Amygdala (tissue), 56 donors: ENCODE measurements at places on chromosomes 6 and 20.

GRCh38 chr6:626236-626635 lies 30.7 kb downstream of the HUS1B start:
- no peak for DNase-seq

DNA sequence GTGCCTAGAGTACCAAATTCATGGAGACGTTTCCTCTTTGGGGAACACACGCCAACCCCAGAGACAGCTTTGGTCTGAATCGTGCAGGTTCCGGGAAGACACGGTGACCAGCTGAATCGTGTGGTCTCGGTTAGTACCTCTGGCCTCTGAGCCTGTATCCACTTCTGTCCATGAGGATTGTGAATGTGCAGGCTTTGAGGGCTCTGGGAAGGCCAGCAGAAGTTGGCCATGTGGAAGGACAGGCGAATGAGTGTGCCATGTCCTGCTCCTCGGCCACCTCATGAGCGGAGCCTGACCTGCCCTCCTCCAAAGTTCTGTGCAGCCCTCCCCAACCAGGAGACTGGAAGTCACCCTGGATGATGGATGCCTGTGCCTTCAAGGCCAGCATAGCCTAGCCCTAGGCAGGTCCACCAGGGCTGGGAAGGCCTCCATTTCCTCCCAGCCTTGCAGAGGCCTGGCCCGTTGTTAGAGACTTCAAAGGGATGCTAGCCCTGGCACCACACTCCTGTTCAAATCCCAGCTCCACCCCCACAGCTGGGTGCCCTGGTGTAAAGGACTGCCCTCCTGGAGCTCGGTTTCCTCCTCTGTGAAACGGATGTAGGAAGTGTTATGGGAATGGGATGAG lies 1.7 kb upstream of the TMEM74B start:
- DNase-seq: no peak

DNA sequence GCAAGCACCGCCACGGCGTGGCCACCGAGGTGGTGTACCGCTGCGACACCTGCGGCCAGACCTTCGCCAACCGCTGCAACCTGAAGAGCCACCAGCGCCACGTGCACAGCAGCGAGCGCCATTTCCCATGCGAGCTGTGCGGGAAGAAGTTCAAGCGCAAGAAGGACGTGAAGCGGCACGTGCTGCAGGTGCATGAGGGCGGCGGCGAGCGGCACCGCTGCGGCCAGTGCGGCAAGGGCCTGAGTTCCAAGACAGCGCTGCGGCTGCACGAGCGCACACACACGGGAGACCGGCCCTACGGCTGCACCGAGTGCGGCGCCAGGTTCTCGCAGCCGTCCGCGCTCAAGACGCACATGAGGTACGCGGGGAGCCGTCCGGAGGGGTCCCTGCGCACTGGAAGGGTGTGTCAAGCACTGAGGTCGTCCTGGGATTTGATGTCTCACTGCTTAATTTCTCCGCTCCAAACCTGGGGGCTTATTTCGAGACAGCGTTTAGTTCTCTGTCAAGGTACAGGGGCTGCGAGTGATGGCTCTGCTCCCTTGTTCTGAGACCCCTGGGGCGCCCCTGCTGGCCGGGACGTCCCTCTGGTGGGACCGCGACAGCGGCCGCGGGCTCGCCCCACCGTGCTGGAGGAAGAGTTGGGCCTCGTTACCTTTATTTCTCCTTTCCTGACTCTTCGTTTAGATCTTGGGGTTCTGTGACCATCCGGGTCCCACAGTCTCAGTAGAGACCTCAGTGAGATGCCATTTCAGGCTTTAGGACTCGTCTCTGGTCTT lies 3.6 kb downstream of the GZF1 start:
- no peak for DNase-seq

DNA sequence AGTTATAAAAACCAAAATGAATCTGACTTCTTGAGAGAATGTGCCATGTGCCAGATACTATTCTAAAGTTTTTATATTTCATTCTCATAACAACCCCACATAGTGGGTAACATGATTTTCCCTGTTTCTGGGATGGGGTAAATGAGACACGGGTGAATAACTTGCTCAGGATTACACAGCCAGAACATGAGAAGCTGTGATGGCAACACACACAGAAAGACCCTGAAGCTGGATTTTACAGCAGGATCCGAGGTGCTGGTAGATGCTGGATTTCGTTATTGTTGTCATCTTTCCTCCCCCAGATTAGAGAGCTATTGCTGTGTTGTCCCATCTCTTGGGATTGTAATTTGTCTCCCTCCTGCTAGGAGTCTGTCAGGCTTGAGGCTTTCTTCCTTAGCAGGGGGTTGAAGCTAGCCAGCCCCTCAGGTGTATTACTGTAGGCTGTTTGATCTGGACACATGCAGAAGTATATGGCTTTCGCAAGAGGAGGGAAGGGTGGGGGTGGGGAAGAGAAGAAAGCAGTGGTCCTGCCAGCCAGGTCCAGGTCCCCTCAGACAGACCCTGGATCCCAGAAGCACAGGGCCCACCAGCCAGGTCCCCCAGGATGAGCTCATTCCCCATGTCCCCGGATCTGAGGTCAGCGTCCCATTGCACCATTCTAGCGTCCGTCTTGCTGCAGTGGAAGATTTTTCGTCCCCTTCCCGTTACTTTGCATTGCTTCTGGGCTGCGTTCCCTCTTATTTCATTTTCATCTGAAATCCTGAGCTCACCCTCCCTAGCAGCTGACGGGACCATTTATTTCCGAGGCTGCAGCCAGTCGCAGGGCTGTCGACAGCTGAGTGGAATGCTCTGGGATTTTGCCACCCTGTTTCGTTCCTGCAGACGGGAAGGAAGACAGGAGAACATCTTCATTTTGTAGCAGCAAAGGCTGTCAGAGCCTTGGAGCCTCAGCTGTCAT lies 7.3 kb upstream of the KCNG1 start:
- DNase-seq: no peak

GRCh38 chr6:919500-919899 lies 226.6 kb upstream of the EXOC2 start:
- no peak for DNase-seq

DNA sequence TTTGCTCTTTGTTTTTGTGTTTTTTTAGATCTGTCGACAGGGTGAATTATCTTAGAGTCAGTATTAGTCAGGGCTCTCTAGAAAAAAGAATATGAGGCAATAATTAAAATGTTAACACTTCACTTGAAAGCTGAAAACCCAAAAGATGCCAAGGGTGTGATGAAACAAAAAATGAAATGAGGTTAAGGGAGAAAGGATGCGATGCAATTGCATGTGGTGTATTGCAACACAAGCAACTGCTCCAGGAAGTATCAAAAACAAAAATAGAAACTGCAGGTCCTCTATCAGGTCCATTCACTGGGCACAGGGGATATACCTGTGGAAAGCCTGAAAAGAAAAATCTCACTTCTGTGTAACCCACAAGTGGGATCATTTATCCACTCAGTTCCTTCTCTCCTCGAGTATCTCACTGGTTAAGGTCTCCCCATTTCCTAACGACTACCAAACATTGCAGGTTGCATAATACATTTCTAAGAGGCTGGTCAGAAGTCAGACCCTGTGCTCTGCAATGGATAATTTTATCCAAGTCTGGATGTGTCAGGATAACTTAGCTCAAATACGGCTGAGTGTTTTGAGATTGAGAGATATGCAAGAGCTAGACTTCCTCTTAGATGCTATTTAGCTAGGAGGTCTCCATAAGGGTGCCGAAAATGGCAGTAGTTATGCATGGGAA lies 257.7 kb upstream of the GJE1 start:
- DNase-seq: no peak

- peak; percentile 47 for DNase-seq
These were observed 14.6 kb upstream of the CDK5RAP1 start for GRCh38 chr20:33415948-33416347.

DNA sequence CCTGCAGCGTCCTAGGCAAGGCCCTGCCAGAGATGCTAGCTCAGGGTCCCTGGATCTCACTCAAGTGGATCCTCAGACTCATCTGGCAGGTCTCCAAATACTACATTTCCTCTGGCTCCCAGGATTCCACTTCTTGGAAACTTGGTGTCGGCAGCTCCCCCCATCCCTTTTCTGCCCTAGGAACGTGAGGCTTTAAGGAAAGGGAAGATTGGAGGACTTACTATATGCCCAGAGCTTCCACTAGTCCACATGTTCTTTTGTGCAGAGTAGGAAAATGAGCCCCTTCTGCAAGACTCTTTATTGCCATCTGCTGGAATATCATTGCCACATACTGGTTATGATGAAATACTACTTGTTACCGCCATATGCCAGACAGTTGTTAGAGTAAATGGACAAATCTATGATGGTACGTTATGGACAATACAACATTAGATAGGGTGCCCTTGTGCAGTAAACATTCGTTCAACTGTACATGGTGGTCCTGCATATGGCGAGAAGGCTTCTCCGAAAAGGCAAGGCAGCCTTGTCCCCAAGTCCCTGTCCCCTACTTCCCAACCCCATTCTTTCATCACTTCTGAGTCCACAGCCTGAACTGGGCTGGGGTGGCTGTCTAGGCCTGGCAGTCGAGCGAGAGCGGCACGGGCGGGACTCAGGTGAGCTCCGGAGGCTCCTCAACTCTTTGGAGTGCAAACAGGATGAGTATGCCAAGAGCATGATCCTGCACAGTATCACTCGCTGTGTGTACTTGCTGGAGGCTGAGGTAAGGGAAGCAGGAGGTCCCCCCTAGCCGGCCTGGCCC lies 780 bp downstream of the ARMC12 start:
- peak; percentile 44 for DNase-seq

- DNase-seq: no peak
These were observed 434.5 kb downstream of the HDGFL1 start for GRCh38 chr6:23003671-23004467.

- peak; percentile 29 for DNase-seq
These were observed 101.5 kb upstream of the ISM1 start for GRCh38 chr20:13119583-13119982.

DNA sequence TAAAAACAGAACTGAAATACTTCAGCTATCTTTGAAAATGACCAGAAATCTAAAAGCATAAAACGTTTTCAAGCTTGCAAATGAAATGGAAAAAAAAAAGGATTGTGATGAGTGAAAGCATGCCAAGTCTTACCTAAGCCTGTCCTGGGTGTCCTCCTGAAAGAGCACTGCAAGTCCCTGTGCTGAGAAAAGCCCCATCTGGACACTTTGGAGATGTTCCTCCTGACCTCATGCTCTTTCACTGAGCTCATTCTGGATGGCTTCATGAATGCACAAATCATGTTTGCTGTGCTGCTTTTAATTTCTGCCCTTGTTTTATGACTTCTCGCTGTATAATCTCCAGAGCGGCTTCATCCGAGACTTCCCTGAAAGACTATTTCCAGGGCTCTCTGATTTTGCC lies 136.0 kb downstream of the SOD2 start:
- no peak for DNase-seq

DNA sequence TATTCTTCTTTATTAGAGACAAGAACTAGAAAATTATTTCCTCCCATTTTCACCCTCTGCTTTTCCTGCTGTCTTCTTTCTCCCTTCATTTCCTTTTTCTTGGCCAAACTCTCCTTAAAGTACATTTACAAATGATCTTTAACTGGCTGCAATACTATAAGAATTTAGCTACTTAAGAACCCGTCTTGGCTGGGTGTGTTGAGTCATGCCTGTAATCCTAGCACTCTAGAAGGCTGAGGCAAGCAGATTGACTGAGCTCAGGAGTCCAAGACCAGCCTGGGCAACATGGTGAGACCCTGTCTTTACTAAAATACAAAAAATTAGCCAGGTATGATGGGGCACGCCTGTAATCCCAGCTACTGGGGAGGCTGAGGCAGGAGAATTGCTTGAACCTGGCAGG lies 39.3 kb upstream of the SRPK1 start:
- DNase-seq: no peak

GRCh38 chr6:142846459-142846831 lies 98.5 kb downstream of the HIVEP2 start:
- DNase-seq: no peak

DNA sequence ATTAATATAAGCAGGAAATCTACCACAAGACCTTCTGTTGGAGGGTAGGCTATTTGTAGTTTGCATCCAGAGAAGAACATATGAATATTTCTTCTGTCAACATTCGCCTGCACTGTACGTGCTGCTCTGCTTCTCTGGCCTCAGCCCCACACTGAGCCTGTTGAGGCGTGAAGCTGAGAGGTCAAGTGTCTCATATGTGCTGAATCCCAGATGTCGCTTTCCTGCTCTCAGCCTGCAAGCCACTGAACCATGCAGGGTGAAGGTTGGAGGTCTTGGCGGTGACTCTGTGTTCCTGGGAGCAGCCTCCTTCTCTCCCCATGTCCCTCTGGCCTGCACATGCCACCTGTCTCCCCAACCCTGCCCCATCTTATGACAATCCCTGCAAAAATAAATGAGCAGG lies 83.6 kb downstream of the TMEM170B start:
- DNase-seq: no peak

GRCh38 chr6:170074435-170074834 lies 216.4 kb downstream of the DLL1 start:
- DNase-seq: no peak

DNA sequence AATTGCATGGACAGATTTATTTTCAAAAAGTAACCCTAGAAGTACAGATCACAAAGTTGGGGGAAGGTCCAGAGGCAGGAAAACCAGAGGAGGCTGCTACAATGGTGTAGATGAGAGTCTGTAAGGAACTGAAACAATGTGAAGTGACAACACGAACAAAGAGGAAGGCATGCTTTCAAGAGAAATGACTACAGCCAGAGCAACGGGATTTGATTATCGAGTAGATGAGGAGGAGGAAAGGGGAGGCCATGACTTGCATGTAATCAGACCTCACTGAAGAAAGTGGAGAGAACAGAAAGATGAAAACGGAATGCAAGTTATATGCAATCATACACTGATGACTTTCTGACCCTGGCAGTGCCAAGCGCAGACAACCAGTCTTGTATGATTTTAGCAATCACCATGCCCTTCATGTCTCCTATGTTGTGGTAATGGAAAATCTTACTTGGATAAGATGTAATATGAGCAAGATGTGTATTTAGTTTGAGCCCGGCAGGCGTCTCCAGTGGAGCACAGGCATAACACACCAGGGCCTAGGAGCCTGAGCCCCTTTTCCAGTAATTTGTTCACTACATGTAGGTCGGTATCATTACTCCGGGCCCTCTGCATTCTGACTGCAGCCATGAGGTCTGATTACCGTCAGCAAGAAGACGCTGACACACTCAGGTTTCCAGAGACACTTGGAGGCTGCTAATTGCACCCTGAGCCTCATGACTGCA lies 34.0 kb upstream of the FAM83C start:
- no peak for DNase-seq

- DNase-seq: no peak
These were observed 84.1 kb downstream of the GINS1 start for GRCh38 chr20:25491446-25492038.

- no peak for DNase-seq
These were observed 148.5 kb downstream of the LY86 start for GRCh38 chr6:6736791-6737654.

GRCh38 chr20:43835944-43836508 lies 78.6 kb upstream of the TOX2 start:
- no peak for DNase-seq

DNA sequence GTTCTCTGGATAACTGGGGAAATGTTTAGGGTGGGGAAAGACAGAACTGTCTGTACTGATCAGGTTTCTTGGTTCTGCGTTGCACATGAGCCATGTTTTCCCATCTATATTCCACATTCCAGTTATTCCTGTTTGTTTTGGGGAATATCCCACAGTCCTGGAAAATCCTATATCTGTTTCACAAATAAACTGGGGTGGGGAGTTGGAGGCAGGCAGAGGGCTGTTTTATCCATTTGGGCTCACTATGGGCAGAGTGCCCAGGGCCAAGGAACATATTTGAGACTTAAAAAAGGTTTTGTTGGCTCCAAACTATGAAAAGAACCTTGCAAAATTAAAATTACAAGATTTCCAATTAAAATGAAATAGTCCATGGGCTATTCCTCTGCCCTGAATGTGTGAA lies 21.5 kb downstream of the FOXP4 start:
- no peak for DNase-seq
